ENCODE measurements at places on chromosomes 12 and 14.

- peak; percentile 99 for DNase-seq
Observed at GRCh38 chr14:94342334-94342934, 19.3 kb upstream of the SERPINA6 start.

GRCh38 chr12:11607313-11608081 is 42.0 kb upstream of the ETV6 start:
- DNase-seq: peak; percentile 67

- DNase-seq: no peak
Observed at GRCh38 chr14:99655521-99655920, 10.6 kb downstream of the HHIPL1 start.

DNA sequence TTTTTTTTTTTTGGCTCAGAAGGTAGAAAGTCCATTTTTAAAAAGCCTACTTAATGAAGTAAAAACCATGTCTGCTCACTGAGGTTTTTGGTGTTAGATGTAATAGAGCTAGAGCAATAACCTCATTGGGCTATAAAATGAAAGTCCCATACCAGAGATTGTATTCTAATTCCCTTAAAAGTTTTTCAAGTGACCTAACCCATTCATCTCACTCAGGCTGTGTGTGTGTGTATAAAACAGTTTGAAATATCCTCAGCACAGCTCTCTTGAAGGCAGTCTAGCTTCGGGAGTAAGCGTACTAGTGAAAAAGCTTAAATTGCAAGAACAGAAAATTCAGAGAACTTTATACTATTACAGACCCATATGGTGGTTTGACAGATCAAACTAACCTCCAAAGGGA is 313.8 kb downstream of the CEP128 start:
- no peak for DNase-seq

- DNase-seq: no peak
Observed at GRCh38 chr12:111677186-111677585, 8.6 kb downstream of the BRAP start.

- DNase-seq: no peak
Observed at GRCh38 chr12:106265116-106265515, 17.3 kb upstream of the CKAP4 start.

DNA sequence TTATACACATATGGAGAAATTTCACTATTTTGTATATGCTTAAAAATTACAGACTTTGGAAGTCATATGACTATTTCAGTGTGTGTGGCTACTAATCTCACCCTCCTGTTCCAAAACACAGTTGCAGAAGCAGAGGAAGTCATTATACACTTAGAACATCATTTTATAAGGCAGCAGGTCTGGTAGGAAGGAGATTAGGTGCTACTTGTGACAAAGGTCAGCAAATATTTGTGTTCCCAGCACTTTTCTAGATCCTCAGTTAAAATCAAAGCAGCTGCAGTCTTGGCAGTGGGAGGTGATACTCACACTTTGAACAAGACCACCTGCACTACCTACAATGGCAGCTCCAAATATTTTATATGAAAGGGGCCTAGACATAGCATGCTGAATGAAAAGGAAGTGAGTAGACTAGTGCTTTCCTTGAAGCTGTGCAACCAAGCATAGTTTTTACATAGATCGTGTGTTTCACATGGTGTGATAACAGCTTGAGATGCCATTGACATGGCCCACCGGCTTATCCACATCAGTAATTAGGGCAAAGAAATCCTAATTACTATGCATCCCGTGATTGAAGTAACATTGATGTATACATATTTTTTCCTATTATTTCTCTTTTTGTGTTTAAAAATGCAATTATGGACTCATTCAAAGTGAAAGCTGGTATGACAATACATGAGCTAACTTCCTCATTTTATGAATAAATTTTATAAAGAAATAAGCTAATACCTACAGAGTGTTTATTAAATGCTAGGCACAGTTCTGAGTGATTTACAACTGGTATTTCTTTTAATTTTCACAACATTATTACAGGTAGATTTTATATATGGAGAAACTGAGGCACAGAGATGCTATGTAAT is 5.3 kb downstream of the GYS2 start:
- DNase-seq: no peak

DNA sequence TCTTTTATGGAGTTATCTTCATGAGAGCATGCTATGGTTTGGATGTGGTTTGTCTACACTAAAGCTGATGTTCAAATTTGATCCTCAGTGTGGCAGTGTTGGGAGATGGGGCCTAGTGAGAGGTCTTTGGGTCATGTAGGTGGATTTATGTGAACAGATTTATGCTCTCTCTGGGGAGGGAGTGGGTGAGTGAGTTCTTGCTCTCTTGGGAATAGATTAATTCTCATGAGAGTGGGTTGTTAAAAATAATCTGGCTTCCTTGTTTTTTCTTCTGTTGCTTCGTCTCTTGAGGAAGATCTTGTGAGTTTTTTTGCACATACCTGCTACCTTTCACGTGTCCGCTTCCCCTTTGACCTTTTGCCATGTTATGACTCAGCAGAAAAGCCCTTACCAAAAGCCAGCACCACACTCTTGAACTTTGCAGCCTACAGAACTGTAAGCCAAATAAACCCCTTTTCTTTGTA is 20.5 kb downstream of the DERA start:
- no peak for DNase-seq

- DNase-seq: no peak
Observed at GRCh38 chr12:99852666-99853065, 132.1 kb downstream of the ANKS1B start.

DNA sequence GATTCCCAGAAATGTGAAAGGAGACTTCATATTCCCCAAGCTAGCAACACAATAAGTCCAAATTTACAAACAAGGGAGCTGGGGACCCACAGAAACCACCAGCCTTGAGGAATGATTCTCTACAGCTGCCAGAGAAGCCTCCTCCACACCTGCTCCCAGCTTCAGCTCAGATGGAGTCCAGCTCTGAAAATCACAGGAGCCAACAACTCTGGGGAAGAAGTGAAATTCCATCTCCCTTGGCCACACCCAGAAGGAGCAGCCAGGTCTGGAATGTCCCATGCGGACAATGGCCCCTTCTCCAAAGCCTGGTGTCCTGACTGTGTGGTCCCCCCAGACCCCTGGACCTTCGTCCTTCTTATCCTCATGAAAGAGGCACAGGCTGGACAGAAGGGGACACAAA is 45.4 kb downstream of the SYNE3 start:
- no peak for DNase-seq

DNA sequence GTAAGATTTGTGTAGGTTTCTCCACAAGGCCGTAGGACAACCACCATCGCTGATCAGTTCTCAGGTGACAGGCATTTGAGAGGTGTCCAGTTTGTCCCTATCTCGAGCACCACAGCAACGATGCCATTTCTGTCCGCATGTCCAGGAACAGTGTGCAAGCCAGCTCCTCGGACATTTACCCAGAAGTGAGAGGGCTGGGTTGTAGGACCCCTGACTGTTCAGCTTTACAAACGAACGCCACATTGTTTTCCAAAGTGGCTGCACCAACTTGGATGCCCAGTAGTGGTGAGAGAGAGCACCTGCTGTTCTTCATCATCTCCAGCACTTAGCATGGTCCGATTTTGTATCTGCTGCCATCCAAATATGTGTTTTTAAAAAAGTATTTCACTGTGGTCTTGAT is 38.6 kb downstream of the CYP46A1 start:
- no peak for DNase-seq

DNA sequence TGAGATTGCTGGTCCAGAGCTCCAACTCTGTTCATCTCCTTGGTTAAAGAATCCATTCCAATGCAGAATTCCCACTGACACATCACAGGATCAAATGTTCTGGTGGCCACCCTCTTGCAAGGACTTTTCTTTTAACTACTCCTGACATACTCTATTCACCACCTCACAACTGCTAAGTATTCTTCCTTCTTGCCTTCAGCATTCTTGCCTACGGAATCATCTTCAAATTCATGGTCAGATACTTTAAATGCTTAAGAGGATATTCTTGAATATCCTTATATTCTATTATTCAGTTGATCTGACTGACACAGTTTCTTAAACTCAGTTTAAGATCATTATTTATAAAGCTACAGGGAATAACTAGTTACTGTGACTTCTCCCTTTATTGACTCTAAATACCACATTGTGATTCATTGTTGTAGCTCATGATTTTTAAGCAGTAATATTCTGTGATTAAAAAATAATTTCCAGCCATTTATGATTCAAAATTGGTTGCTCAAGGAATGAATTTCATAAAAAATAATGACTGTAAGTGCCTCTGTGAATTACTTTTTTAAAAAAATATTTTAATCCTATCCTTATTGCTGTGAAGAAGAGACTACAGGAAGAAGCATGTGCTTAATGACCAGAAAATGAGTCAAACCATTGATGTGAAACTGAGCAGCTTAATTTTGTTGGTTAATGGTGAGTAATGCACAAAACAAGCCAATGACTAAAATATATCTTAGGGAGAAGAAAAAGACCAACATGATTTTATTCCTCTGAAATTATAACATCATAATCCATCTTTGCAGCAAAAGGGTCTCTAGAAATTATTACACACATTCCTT is 207.1 kb downstream of the PIK3C2G start:
- peak; percentile 40 for DNase-seq

DNA sequence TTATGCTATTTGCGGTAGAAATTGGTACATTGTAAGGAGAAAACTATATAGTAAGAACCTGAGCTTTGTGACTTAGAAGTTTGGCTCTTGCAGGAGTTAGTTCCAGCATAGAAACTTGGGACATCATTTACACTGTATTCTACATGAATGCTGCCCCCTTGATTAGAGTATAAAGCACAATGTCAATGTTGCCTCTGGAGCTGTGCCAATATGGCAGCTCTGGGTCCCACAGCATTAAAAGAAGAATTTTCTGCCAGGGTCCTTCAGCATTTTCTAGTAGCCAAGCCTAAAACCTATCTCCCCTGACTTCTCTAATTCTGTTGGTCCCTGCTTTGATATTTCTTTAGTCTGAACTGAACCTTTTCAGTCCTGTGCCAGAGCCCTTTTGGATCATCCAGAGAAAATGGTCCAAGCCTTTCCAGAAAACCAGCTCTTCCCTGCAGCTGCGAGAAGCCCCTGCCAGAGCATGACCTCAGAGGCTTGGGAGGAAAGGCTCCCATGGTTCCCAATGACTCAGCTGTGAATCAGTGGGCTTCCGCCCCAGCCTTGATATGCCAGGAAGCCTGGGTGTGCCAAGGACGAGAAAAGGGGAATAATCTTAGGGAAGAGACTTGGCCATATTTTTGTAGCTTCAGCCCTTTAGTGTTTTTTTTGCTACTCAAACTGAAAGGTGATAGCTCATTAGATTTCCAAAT is 43.2 kb downstream of the PLEKHG7 start:
- DNase-seq: peak; percentile 65

DNA sequence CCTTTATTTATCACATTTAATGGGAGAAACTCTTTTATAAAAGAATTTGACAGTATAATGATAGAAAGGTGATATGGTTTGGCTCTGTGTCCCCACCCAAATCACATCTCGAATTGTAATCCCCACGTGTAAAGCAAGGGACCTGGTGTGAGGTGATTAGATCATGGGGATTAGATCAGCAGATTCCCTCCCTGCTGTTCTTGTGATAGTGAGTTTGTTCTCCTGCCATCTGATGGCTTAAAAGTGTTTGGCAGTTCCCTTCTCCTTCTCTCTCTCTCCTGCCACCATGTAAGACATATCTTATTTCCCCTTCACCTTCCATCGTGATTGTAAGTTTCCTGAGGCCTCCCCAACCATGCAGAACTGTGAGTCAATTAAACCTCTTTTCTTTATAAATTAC is 1110.3 kb downstream of the FLRT2 start:
- DNase-seq: no peak

Measured in retinal pigment epithelial cell (primary cell).